ENCODE measurements at places on chromosomes 6 and 20.

DNA sequence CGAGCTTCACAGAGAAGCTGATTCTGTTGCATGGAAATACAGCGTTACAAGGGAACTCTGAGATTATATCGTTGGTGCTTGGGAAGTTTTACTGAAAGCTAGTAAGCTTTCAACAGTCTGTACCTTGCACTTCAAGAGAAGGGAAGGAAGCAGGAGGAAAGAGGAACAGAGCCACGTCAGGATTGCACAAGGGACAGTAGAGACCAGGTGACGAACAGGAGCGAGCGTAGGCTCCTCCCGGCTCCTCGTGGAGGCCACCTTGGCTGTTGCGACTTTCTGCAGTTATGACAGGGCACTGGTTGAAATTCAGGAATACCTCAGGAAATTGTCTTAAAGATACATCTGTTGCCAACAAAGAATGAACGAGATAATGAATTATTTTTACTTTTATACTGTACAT lies 18.8 kb downstream of the RTF2 start:
- DNase-seq = peak; percentile 10

GRCh38 chr20:63740627-63741353 lies 1.2 kb downstream of the SLC2A4RG start:
- DNase-seq = peak; percentile 41

- DNase-seq = no peak
Observed at GRCh38 chr6:36649701-36650484, 28.6 kb upstream of the CDKN1A start.

GRCh38 chr20:11867291-11867919 lies 50.3 kb upstream of the BTBD3 start:
- no peak for DNase-seq

DNA sequence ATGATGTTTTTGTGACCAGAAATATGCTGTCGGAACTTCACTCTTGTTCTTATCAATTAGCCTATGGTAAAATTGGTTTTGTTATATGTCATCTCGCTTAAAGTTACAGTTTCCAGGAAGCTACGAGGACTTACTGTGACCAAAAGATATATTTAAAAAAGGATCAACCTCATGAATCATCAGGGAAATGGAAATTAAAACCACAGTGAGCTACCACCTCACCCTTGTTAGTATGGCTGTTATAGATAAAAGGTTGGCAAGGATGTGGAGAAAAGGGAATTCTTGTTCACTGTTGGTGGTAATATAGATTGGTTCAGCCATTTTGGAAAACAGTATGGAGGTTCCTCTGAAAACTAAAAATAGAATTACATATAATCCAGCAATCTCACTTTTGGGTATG lies 14.3 kb upstream of the INSM1 start:
- DNase-seq = no peak

DNA sequence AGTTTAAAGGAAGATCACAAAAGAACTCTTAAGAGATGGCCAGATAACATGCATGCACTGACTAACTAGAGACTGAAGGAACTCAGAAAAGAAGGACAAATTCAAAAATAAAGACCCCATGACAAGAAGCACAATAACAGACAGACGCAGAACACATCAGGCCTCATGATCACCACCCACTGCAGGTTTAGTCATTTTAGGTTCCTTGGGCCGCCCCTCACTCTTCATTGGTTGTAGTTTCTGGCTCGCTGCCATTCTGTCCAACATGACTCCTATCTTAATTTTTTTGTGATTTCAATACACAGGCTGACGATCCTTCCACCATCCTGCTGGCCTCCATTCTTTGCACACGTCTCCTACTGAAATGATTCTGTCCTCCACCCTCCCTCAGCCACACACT lies 21.6 kb downstream of the STX7 start:
- no peak for DNase-seq

- DNase-seq = no peak
Observed at GRCh38 chr6:132320007-132320406, 81.3 kb downstream of the MOXD1 start.

- no peak for DNase-seq
Observed at GRCh38 chr20:20562507-20562906, 149.9 kb downstream of the RALGAPA2 start.

DNA sequence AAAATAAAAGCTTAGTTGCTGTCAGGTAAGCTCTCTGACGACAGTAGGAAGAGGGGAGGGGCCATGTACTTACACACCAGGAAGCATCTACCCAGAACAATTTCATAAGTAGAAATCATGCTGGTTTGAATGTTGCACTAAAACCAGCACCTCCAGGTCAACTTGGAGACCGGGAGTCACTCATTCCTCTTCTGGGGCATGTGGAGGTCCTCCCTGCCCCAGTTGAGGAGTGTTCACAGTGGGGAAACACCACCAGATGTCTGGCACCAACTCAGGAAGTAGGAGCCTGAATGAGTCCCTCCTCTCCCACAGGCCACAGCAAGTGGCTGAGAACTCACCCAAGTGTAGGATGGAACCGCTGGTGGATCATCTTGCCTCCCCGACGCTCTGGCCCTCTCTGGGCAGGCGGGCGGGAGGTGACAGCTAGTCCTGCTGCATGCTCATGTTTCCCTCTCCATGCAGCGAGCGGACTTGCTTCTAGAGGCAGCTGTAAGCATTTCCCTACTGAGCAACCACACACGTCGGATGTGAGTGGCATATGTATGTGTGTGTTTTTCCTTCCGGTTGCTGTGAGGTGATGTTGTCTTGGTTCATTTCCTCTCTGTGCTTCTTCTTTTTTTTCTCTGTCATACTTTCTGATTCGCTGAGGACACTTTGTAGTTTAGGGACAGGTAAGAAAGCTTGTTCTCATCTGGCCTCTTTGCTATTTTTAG lies 149.5 kb upstream of the NEDD9 start:
- peak; percentile 84 for DNase-seq

- no peak for DNase-seq
Observed at GRCh38 chr6:69386426-69386825, 410.4 kb downstream of the LMBRD1 start.

GRCh38 chr6:111030008-111031007 lies 48.5 kb downstream of the RPF2 start:
- DNase-seq = no peak
